ENCODE measurements at places on chromosomes 12 and 14.
A peak's percentile ranks its signal among the peaks of the same experiment; 100 is the strongest.

DNA sequence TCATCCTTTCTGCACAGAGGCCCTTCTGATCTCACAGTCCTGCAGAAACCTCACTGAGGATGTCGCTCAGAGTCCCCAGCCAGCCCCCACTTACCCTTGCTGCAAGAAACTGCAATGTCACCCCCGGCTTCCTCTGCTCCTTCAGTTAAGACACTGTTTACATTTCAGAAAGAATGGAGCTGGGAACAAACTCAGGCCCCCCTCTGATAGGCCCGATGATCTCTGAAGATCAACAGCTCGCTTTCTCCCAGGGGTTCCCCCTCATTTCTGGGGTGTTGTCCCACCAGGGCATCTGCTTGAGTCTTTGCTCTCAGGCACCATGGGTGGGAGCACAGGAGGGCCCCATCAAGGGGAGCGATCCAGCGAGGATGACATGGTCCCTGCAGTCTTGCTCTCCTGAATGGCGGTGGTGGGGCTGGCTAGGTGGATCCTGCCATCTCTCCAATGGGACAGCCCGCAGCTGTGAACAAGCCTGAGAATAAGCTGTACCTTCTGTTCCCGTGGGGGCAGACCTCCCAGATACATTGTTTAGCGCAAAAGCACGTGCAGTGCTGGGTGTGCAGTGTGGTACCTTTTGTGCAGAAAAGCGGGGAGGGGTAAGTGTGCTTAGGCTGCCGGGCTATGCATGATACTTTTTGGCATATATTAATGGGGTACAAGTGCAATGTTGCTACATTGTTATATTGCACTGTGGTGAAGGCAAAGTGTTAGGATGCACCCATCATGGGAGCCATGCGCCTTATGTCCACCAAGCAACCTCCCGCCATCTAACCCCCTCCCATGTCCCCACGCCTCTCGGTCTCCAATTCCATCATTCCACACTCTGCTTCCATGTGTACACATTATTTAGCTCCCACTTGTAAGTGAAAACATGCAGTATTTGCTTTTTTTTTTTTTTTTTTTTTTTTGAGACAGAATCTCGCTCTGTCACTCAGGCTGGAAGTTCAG lies 6.7 kb upstream of the NCOR2 start:
- no peak for DNase-seq

GRCh38 chr14:56840221-56840620 lies 29.9 kb upstream of the OTX2 start:
- DNase-seq, result no peak

- no peak for DNase-seq
These were observed 417.6 kb downstream of the PDZRN4 start for GRCh38 chr12:41605545-41606305.

DNA sequence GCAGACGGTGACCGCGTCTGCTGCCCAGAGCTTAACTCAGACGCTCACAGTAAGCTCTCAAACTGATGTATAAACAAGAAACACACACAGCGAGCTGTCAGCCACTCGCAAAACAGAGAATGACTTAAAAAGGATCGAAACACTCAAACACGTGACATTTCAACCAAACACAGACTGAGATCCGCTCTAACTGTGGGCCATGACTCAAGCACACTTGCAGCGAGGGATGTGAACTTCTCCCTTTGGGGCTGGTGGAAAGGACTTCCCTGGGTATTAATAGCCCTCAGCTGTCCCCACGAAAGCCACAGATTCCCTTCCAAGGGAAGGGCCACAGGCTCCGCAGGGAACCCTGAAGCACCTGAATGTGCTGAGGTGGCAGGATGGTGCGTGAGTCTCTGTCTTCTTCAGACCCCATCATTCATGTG lies 29.1 kb downstream of the CCDC88C start:
- DNase-seq, result no peak

GRCh38 chr12:106957583-106957982 lies 1.9 kb downstream of the TMEM263 start:
- no peak for DNase-seq

GRCh38 chr12:47077206-47078085 lies 2.0 kb upstream of the PCED1B start:
- no peak for DNase-seq

GRCh38 chr12:41407232-41407799 lies 219.2 kb downstream of the PDZRN4 start:
- no peak for DNase-seq

GRCh38 chr12:115632308-115632707 lies 645.2 kb downstream of the MED13L start:
- DNase-seq, result no peak

GRCh38 chr14:61489932-61490331 lies 168.6 kb downstream of the PRKCH start:
- no peak for DNase-seq

- no peak for DNase-seq
These were observed 56.4 kb downstream of the TMCC3 start for GRCh38 chr12:94593822-94594442.

GRCh38 chr12:68617160-68617926 lies 6.6 kb downstream of the RAP1B start:
- no peak for DNase-seq

DNA sequence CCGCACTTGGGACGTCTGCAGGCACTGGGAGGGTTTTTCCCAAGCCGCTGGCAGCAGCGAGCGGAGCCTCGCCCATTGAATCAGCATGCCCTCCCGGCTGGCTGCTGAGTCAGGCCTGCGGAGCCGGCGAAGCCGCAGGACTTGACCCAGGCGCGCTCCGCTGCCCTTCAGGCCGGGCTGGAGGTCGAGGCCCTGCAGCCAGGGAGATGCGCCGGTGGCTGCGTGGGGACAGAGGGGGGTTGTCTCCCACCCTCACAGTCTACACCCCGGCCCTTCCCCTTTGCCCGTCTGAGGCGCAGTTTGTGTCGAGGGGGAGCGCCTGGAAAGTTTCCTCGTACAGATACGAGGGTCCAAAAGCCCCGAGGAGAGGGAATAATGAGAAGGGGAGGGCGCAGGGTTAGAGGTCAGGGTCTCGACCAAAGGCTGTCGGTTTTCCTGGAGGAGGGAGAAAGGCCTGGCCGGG lies 759 bp upstream of the KLC1 start:
- peak; percentile 81 for DNase-seq

- DNase-seq, result no peak
These were observed 909.6 kb downstream of the VRK1 start for GRCh38 chr14:97706819-97707218.

DNA sequence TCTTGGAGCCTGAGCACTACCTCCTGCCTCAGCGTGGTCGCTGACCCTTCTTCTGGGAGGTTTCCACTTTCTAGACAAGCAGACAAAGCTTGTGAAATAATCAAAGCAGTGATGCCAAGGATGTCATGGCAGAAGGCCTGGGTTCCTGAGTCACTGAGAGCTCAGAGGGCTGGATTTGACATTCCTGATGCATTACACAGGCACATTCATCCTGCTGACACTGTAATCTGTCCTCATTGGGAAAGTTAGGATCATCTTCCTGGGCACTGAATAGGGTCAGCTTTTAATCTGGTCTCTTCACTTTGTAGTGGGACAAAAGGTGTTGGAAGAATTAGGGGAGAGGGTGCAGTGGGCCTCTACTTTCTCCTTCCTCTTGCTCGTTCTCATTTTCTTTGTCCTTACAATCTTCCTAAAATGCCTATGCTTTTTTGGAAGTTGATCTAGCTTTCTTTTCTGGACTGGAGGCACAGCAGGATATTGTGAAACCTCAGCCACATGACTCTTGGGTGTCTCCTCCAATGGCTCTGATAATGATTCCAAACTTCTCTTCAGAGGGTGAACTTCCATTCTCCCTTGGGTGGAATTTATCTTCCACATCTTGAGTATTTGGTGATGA lies 29.6 kb downstream of the EEA1 start:
- DNase-seq, result no peak

DNA sequence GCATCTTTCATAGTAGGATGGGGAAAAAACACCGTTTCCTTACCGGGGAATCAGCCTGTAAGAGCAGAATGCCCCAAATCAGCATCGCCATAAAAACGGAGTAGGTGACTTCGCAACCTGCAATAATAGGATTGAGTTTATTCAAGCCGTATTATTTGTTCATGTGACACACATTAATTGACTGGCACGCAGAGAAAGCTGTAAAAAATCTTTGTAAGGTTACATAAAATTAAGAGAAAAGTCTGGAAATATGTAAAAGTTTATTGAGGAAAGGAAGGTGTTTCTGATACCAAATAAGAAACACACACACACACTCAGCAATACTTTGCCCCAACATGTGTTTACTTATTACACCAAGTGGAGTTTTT lies 628 bp upstream of the CAPRIN2 start:
- no peak for DNase-seq

DNA sequence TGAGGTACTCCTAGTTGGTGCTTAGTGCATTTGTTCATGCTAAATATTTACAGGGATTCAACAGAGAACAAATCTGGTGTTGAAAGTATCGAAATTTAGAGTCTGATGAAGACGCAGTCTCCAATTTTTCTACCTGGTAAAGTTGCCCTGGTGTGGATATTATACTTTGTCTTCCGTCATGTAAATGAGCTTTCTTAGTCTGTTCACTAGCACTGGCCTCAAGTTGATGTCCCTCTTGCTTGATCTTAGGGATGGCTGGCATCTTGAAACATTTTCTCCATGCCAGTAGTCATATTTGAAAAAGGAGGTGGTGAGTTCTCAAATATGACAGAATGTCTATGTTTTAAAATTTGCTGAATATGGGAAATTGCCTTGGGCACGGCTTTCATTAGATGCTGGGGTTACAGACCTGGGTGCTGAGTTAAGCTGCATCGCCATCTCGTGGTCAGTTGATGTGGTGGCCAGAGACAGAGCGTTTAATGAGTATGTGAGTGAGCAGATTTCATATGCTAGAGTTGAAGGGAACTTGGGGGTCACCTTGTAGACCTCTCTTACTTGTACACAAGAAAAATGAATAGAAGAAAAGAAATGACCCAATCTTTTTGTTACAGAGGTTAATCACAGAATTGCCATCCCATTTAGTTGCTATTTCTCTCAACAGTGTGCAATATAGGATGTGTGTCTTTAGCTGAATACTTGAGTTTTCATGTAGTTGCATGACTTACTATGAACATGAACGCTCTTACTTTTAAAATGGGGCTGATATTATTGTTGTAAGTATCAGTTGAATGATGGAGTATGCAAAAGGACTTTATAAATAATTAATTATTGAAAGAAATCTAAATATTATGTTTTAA lies 172.8 kb upstream of the DCN start:
- no peak for DNase-seq

DNA sequence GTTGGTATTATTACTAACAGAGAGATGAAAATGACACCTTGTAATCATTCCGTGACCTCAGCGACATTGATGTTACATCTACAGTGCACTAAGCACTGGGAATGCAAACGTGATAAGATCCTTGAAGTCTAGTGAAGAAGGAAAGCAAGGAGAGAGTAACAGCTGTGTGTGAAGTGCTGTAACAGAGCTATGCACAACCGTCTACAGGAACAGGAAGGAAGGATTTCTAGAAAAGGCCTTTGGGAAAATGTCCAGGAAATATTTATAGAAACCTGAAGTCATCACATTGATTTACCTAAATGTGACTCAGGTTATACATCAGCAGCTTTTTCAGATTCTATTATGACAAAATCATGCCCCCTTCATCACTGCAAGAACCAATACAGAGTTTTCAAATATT lies 304.2 kb upstream of the AMIGO2 start:
- no peak for DNase-seq

DNA sequence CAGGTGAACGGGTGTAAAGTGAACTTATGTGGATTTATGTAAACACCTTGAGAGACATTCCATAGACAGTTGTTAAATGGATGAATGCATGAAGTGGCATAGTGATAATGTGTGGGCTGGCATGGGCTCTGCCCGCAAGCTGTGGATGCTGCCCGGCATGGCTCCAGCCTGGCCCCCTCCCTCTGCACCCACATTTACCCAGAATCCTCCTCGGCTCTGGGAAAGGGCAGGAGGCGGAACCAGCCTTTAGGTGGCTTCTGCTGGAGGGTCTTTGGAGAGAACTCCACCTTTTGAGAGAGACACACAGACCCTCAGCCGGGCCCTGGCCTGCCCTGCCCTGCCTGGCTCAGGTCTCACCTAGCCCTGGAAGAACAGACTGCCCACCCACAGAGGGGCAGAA lies 18.7 kb downstream of the RASAL1 start:
- DNase-seq, result no peak

- DNase-seq, result no peak
These were observed 220.6 kb upstream of the TMEM260 start for GRCh38 chr14:56358851-56359614.

GRCh38 chr12:90899456-90900182 lies 55.4 kb downstream of the CCER1 start:
- DNase-seq, result no peak

DNA sequence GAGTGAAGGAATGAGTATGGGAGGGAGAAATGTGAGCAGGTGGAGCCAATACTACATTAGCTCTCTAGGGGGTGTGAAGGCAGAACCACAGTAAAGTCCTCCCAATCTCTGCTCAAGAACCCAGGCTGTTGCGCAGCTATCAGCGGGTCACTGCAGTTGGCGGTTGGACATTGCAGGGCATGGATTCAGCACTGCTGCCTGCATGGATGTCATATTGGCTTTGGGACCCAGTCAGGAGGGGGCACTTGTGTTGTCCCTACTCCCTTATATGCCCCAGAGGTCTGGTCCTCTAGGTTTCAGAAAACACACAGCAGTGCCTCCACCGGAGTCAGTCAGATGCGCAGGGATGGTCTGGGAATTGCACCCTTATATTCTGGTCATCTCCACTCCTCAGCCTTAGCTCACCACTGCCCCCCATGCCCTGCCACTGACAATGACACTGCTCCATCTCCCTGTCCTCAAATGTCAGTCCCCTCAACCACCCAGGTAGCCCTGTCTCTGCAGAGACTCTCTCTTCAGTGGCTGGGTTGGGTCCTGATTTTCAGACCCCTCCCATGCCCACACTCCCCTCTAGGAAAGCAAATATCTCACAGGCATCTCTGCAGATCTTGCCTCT lies 9.6 kb downstream of the ZDHHC22 start:
- no peak for DNase-seq

DNA sequence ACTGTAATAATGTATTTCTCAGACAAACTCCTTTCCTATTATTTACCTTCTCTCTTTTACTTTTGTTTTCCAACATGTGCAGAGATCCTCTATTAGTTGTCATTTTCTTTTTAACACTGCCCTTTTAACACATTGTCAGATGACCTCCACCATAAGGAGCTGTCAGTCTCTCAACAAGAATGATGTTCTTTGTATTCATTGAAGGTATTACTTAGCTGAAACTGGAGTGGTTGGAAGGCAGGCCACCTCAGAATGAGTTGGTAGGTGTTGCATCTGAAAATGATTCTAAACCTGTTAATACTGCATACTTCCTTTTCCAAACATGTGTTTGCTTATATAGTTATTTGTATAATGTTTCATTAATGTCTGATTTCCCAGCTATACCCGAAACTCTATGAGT lies 16.9 kb downstream of the TMEM117 start:
- no peak for DNase-seq
